ENCODE measurements at places on chromosomes 2 and 18.

DNA sequence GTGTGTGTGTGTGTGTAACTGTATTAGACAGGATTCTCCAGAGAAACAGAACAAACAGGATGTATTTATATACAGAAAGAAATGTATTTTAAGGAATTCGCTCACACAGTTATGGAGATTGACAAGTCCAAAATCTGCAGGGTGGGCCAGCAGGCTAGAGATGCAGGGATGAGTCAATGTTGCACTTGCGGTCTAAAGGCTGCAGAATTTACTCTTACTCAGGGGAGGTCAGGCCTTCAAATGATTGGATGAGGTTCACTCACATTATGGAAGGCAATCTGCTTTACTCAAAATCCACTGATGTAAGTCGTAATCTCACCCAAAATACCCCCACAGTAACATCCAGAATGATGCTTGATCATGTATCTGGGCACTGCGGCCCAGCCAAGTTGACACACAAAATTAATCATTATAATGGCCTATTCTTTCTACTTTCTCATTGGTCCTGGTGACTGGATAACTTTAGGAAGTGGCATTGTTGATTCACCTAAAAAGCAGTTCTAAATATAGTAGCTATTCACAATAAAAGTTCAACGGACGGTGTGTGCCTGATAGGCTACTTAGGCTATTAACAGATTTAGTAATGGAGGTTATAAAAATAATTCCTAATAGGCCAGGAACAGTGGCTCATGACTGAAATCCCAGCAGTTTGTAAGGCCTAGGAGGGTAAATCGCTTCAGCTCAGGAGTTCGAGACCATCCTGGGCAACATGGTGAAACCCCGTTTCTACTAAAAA, 40.6 kb upstream of the ACYP2 start:
- peak; percentile 42 for DNase-seq

DNA sequence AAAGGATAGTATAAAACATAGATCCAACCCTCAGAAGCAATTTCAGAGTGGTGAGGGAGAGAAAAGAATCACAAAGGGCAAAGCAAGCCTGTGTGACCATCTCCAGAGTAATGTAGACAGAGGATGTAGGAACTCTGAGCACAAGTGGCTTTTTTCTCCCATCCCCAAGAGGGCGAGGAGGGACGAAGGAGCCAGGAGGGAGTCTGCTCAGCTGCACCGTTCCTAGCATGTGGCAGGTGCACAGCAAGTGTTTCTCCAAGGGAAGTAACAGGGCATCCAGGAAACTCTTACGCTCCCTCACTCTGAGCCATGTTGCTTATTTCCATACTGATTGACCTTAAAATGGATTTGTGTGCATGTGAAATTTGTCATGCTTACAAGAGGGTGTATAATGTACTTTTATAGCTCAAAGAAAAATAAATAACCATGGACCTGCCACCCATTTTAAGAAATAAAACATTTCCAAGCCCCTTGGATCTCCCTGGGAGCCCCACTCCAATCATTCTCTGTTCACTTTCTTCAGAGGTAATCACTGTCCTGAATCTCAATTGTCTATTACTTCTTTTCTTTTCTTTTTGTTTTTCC, 37.8 kb upstream of the SEC11C start:
- DNase-seq = no peak

GRCh38 chr2:109230941-109231420, 102.0 kb downstream of the SH3RF3 start:
- no peak for DNase-seq

- DNase-seq = no peak
Measured at GRCh38 chr2:119111115-119111975, 47.2 kb downstream of the C1QL2 start.

GRCh38 chr2:144847347-144848080, 327.6 kb upstream of the ZEB2 start:
- no peak for DNase-seq
